ENCODE measurements at places on chromosomes 7 and 10.
A peak's percentile ranks its signal among the peaks of the same experiment; 100 is the strongest.

DNA sequence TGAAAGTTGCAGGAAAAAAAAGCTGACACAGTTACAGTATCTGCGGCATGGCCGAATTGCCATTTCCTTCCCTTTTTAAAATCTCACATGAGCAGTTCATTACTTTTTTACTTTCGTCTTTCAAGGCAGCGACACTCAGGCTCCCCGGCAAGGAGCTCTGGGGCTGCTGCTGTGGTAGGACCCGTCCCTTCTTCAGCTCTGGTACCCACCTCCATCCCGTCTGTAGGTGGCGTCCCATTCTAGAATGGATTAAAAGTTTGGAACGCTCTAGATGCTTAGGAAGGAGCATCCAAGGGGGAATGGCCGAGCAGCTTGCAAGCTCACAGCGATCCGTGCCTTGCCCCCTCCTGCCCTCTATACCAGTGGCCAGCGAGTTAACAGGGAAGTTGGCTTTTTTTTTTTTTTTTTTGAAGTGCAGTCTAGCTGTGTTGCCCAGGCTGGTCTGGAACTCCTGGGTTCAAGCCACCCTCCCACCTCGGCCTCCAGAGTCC, 22.8 kb upstream of the TTYH3 start:
- peak; percentile 95 for DNase-seq

DNA sequence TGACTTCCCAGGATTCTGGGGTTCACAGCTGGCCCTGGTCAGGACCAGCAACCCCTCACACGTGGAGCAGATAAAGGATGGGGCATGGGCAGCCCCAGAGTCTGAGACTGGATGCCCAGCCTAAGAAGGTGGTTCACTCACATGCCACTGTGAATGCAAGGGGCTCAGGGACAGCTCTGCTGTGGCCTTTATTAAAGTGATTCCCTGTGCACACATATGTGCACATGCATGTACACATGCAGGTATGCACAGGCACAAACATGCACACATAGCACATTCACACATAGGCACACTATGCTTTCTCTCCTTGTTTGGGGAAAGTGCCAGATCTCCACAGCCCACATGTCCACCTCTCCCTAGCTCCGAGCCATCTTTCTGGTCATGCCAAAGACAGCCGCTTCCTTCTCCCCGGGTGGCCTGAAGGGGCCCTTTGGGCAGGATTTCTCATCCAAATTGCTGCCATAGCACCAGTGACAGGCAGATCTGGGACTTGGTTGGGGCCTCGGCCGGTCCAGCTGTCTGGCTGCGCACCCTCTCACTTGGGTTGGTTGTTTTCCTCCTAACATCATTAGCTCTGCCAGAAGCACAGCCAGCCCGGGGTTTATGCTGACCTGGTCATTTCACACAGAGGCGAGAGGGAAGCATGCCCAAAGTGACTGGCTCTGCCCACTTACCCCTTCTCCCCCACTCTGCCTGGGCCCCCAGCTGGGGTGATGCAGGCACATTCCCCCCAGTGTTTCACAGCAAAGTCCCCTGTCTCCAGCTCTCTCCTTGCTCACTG, 1.4 kb downstream of the GCK start:
- DNase-seq: no peak

DNA sequence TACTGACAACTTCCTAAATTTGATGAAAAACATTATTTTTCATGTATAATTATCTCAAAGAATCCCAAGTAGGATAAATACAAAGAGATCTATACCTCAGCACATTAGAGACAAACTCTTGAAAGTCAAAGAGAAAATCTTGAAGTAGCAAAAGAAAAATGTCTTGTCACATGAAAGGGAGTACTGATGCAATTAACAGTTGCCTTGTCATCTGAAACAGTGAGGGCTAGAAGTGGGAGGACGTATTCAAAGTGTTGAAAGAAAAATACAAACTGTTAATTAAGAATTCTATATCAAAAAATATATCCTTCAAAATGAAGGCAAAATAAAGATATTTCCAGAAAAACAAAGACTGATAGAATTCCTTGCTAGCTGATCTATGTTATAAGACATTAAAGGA, 35.5 kb upstream of the ARHGAP22 start:
- DNase-seq: peak; percentile 81

DNA sequence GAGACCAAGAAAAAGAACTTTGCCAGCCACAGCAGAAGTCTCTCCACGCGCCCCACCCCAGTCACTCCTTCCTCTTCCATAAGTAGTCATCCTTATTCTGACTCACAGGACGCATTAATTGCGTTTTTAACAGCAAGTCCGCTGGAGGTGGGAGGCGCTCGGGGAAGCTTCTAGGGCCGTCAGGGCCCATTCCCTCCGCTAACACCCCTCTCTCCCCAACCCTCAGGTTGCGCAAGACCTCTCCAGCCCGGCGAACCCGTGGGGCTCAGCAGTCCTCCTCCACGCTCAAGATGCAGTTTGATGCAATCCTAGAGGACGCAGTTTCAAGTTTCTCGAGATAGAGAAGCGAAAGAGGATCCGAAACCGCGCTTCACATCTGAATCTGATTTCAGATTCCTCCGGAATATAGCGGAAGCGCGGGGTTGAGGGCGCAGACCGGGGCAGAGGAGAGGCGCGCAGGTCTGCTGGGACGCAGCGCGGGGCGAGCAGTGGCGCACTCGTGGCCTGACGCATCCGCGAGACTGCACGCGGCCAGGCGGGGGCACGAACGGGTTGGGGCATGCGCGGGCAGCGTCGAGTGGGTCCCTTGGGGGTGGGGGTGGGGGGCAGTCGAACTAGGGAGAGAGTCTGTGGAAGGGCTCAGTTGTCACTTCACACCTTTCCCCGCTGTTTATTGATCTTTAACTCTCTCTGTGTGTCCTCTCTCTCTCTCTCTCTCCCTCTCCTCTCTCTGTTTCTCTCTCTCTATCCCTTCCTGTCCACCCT, 37.8 kb upstream of the PSAP start:
- peak; percentile 100 for DNase-seq

DNA sequence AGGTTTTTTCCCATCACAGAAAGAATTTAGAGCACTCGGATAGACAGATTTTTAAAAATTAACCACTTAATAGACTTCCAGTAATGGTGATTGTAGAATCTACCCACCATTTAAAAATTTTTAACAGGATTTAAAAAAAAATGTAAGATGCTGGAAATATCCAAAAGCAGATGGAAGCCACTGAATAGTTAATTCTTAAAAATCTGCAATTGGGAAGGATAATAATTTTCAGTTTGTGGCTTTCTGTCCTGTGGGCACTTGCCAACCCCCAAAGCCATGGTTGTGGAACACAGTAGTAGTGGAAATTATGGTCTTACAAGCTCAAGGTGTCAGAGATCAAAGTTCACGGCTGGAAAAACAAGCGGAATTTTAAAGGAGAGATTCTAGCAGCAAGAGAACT, 101.0 kb upstream of the SP4 start:
- no peak for DNase-seq
